ENCODE measurements at places on chromosomes 16 and 17. TPM values are rescaled to one million over a fixed set of nuclear protein-coding genes. Genes with fewer than 3 reads are reported as not detected.

PEMT gene
- polyA plus RNA-seq, result 55.2 TPM

TPPP3 gene
- polyA plus RNA-seq, result 1.3 TPM

PRR35 gene
- polyA plus RNA-seq, result 0.32 TPM

SLC16A6 gene
- 0.16 TPM for polyA plus RNA-seq

CLEC18C gene
- polyA plus RNA-seq, result 0.16 TPM

SHCBP1 gene
- polyA plus RNA-seq, result 7.3 TPM

SLC5A11 gene
- not detected for polyA plus RNA-seq

TSPAN10 gene
- 1.5 TPM for polyA plus RNA-seq

SPN gene
- polyA plus RNA-seq, result 0.82 TPM

FNDC8 gene
- not detected for polyA plus RNA-seq

GNG13 gene
- 0.29 TPM for polyA plus RNA-seq

CCL8 gene
- polyA plus RNA-seq, result not detected

KRT14 gene
- not detected for polyA plus RNA-seq

PMP22 gene
- polyA plus RNA-seq, result 0.94 TPM
